ENCODE measurements at places on chromosomes 7 and 10. TPM values are rescaled to one million over a fixed set of nuclear protein-coding genes. Genes with fewer than 3 reads are reported as not detected.

ANAPC16 gene
- 61.9 TPM for total RNA-seq

GSTO2 gene
- total RNA-seq: 1.2 TPM

DNA sequence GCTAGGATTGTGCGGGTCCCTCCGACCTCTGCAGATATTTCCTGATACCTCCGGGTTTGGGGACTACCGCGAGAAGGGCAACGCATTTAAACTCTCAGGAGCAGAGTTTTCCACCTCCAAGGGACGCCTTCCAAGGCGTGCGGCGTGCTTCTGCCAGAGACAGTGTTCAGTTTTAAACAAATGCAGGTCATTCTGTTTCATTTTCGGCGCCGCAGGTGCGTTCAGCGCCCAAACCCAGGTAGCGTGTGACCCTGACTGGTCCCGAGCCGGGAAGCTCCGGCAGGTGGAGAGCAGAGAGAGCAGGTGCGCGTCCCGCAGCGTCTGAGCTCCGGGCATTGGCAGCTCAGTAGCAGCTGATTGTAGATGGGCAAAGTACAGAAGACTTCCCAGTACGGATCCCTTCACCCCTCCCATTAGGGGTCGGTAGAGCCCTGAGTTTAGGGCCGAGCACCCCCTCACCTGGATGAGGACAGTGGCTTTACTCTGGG, 1.4 kb upstream of the CYP26A1 start:
- H3K27me3 ChIP-seq: peaks cover 74% of the 10 kb centered on the region
- H3K4me3 ChIP-seq: no peak overlapping the region
- H3K27ac ChIP-seq: no peak overlapping the region
- no peak for DNase-seq
- H3K36me3 ChIP-seq: no peaks in the 10 kb centered on the region

DNA sequence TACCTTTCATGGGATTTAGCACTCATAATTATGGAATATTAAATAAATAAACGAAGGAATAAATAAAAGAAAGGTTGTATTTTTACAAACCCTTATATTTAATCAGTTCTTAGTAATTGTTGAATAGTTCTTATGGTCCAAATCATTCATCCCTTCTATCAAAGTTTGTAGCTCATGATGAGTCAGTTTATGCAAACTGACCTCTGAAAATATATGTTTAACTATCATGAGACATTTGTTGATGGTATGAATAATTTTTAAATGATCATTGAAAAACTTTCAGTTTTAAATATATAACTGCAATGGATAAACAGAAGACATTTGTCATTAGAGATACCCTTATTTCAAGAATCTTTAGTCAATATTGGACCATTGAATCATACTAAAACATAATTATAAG, 411.2 kb upstream of the LRRTM3 start:
- H3K4me1 ChIP-seq: no peaks in the 10 kb centered on the region
- no peak overlapping the region for H3K4me3 ChIP-seq
- H3K27ac ChIP-seq: no peak overlapping the region
- no peak for DNase-seq

- H3K27me3 ChIP-seq: no peaks in the 10 kb centered on the region
- no peak for DNase-seq
- H3K4me3 ChIP-seq: no peak overlapping the region
- H3K4me1 ChIP-seq: no peaks in the 10 kb centered on the region
- no peak overlapping the region for H3K27ac ChIP-seq
Observed at GRCh38 chr7:17807242-17807641, 133.1 kb downstream of the SNX13 start.

All from CD4-positive, alpha-beta T cell (primary cell).